ENCODE measurements at places on chromosomes 13 and 19.

GRCh38 chr19:12859546-12859945 lies 21.2 kb downstream of the MAST1 start:
- no peak for DNase-seq

DNA sequence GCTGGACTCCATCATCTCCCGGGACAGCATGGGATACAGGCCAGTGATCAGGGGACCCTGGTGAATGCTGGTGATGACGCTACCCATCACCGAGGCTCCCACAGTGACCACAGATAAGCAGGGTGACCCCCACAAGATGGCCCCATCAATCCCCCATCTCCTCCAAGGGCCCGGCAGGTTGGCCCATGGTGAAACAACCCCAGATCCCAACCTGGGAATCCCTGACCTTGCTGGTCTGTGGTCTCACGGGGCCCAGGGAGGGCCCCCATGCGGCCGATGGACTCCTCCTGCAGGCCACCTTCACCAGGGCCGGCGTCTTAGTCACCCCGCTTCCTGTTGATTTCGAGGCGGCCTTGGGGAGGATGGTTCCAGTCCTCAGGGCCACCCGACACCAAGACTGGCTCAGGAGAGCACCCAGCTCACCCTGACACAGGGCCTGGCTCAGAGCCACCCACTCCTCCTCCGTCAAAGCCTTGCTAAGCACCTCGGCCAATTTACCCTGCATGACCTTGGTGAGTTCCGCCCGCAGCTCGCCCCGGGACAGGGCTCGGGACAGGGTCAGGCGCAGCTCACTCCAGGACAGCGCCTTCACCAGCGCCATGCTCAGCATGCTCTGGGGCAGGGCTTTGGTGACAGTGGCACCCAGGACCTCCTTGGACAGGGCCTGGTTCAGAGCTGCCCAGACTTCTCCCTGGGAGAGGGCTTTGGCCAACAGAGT lies 10.0 kb downstream of the IQCN start:
- no peak for DNase-seq

- no peak for DNase-seq
These were observed 122.3 kb downstream of the ATP8A2 start for GRCh38 chr13:25493931-25494640.

- DNase-seq: no peak
These were observed 30.4 kb downstream of the SLC25A15 start for GRCh38 chr13:40819797-40820315.

GRCh38 chr13:47033216-47033615 lies 136.4 kb upstream of the HTR2A start:
- DNase-seq: no peak

DNA sequence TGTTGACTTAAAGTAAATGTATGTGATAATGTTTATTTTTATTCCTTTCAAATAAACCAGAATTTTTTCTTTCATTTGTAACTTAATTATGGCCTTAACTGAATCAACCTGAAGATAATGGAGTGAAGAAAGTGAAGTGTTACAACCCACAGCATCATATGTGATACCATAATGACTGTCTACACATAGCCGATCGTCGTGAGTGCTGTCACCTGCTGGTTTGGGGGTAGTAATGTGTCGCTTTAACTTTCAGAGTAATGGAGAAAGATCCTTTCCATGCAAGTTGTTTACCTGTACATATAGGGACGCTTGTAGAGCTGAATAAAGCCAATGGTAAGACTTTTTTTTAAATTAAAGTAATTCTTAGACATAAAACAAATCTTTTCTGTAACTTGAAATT lies 9.9 kb downstream of the CDC16 start:
- no peak for DNase-seq

DNA sequence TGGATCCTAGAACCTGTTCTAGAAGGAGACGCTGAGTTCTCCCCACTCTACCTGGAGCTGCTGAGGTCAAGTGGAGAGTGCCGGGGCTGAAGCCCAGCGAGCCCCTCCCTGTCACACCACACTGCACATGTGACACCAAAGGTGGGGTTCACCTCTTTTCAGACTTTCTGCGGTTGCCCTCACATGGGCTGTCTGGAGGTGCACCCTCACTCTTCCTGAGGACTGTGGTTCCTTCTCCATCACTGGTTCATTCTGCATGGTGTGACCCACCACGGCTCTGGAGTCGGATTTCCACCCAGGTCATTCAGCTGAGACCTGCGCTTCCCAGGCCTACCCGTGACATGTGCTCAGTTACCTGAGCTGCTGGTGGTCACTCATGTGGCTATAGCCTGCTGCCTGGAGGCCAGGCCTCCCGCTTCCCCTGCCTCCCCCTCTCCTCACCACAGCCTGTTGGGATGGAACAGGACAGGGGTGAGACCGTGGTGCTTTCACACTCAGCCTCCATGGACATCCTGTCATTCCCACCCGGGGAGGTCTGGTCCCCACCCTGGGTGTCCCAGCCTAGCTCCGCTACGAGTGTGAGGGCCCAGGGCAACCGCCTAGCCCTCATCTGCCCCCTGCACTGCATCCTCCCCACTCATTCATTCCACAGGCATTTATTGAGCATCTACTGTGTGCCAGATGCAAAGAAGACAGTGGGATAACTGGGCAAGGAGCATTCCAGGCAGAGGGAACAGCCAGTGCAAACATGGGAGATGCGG lies 605 bp upstream of the A1BG start:
- DNase-seq: no peak

Data from GOT3 (cell line).